Stimulated activated CD8-positive, alpha-beta memory T cell treated with anti-CD3 and anti-CD28 coated beads, Interleukin-7, amount 100 ng/mL, for 1 hour (primary cell): ENCODE measurements at places on chromosomes 11 and 22.
A peak's percentile ranks its signal among the peaks of the same experiment; 100 is the strongest.

- DNase-seq, result no peak
Observed at GRCh38 chr11:115226556-115226955, 277.7 kb downstream of the CADM1 start.

GRCh38 chr11:33747979-33748378 is 11.8 kb upstream of the CD59 start:
- no peak for DNase-seq

- no peak for DNase-seq
Observed at GRCh38 chr11:36300650-36301049, 4.6 kb downstream of the PRR5L start.

- DNase-seq, result no peak
Observed at GRCh38 chr11:69711822-69712801, 8.3 kb upstream of the FGF19 start.

DNA sequence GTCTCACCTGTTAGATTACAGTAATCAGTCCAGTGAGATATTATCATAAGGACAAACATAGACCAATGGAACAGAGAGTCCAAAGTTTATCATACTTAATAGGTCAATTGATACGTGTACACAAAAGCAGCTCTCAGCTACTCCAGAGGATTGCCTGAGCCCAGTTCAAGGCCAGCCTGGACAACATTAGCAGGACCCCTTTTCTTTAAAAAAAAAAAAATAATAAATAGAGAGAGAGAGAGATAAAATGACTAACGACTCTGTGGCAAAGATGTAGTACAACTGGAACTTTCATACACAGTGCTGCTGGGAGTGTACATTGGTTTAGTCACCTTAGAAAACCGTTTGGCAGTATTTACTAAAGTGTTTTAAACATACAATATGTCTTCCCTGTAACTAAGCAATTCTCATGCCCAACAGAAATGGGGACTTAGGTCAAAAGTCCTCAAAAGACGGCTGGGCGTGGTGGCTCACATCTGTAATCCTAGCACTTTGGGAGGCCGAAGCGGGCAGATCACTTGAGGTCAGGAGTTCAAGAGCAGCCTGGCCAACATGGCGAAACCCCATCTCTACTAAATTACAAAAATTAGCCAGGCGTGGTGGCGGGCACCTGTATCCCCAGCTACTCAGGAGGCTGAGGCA is 10.6 kb downstream of the SNX32 start:
- no peak for DNase-seq

DNA sequence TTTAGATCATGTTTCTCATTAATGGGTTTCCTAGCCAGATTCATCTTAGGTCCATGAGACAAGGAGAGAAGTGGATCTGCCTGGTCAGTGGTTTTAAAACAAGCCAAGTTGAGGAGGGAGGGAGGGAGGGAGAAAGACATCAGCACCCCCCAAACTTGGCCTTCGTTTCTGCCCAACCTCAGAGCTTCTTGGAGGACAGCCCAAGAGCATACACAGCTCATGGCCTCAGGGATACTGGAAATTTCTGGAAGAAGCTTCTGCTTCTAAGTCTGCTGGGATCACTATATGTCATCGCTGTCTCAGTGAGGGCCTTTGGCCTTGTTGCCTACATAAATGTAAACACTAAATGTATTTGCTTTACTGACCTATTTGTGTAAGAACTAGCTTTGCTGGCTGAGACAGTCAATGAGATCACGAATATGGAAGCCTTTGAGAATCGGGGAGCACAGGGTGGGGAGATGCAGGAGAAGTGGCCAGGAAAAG is 375.1 kb downstream of the BUD13 start:
- no peak for DNase-seq

DNA sequence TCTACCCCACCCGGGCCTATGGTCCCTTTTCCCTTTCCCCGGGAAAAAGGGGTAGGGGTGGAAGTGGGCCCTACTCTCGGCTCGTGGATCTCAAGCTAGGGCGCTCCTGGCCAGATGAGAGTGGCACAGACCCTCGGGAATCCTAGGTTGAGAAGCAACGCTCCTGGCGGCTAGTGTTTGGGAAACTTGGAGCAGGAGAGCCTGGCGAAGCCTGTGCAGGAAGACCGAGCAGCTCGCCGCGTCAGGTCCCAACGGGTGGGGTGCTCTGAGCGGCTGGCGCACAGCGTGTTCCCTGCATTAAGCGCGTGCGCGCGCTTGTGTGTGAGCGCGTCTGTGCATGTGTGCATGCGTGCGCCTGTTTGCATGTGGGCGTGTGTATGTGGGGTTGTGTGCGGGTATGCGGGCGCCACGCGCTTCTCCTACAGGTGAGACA is 7.1 kb upstream of the FLI1 start:
- DNase-seq, result no peak

DNA sequence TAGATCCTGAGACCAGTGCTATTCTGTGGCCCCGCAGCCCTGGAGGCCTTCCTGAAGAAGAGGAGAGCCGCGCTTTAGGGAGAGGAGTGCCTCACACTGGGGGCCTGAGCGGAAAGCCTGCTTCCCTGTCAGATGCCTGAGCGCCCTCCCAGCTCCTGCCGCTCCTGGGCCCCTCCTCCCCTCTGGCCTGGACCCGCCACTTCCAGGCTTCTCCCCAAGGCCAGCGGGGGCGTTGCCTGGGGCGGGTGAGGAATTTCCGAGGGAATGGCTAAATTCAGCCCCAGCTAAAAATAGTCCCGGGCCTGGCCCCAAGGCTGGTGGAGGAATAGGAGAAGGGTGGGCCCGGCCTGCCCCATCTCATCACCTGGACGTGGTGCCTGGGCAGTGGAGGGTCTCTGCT is 15.4 kb downstream of the ARHGEF17 start:
- no peak for DNase-seq

GRCh38 chr22:23840026-23840425 is 1.2 kb upstream of the DERL3 start:
- no peak for DNase-seq

DNA sequence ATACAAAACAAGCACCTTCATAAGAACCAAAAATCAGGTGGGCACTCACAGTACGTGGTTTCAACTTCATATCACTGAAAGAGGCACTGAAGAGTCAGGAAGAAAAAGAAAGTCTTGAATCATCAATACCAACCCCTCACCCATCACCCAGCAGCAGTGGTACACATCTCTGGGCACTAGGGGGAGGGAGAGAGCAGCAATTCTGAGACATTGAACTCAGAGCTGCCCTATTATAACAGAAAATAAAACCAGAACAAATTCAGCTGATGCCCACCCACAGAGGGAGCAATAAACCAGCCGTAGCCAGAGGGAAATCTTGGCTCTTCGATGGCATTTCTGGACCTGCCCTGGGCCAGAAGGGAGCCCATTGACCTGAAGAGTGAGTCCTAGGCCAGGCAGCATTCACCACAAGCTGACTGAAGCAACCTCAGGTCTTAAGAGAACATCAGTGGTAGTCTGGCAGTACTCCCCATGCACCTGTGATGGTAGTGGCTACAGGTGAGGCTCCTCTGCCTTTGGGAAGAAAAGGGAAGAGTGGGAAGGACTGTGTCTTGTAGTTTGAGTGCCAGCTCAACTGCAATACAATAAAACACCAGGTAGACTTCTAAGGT is 42.2 kb upstream of the FAM181B start:
- no peak for DNase-seq

- no peak for DNase-seq
Observed at GRCh38 chr11:132142554-132142953, 772.1 kb downstream of the NTM start.

DNA sequence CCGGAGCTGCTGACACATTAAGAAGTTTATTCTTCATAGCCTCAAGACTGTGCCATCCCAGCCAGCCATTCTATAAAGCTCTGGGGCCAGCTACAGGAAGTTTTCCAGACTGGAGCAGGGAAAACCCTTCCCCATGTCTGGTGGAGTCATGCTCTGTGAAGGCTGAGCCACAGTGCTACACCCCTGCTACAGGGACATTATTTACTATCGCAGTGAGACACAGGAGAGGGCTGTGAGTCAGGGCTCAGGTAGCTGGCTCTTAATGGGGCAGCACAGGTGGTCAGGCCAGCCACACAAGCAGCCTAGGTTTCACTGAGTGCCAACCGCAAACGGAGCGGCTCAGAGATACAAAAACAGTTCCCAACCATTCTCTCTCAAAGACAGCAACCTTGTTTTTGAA is 12.1 kb downstream of the HPS4 start:
- DNase-seq, result no peak

DNA sequence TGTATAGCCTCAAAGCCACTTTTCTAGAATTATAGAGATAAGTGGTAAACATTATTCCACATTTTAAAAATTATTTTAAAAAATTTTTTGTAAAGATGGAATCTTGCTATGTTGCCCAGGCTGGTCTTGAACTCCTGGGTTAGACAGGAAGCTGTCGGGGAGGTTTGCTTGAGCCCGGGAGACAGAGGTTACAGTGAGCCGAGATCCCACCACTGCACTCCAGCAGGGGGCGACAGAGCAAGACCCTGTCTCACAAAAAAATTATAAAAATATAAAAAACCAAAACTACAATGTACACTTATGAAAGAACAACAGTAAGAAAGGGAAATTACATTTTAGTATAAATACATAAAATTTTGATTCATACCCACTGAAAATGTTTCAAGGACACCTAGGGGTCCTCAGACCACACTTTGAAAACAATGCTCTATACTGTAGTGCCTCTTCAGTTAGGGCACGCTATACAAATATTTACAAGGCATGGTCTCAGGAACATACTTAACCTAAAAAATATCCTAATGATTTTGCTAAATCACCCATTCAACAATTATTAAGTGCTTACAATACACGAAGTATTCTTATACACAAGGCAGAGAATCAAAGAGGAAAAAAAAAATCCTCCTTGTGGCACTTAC is 111.2 kb downstream of the MRTFA start:
- peak; percentile 60 for DNase-seq

DNA sequence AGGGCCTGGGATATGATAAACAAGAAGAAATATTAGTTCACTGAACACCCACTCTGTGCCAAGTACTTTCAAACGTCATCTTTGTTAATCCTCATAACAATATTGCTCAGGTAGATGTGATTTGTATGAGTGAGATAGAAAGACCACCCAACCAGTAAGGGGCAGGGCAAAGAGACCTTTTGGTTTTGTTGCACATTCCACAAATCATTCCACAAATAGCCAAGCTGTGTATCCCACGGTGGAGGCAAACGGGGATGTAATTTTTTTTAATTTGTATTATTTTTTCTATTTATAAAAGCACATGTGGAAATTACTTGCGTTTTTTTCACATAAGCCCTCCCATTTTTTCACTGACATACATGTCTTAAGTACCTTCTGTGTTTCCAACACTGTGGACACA is 29.0 kb downstream of the LAYN start:
- no peak for DNase-seq

DNA sequence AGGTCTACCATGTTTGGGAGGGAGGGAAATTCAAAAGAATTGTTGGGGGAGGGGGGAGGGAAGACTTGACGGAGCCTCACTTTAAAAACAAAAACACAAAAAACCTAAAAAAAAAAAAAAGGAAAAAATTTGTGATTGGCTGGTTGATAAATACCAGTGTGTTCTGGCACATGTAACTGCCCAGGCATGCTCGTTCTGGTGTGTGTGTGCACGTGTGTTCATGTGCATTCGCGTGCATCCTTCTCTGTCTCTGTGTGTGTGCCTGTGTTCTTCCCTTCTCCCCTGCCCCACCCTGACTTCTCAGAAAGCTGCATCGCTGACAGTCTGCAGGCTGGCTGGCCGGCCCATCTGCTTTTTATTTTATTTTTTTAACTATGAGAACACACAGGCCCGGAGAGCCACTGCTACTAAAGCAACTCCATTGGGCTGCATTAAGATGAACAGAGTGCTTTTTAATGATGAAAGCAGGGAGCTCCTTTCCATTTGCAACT is 22.6 kb upstream of the ADSL start:
- DNase-seq, result no peak
